Activated T-cell treated with anti-CD3 and anti-CD28 coated beads for 4 hours (primary cell): ENCODE measurements at places on chromosomes 6 and 20.
A peak's percentile ranks its signal among the peaks of the same experiment; 100 is the strongest.

DNA sequence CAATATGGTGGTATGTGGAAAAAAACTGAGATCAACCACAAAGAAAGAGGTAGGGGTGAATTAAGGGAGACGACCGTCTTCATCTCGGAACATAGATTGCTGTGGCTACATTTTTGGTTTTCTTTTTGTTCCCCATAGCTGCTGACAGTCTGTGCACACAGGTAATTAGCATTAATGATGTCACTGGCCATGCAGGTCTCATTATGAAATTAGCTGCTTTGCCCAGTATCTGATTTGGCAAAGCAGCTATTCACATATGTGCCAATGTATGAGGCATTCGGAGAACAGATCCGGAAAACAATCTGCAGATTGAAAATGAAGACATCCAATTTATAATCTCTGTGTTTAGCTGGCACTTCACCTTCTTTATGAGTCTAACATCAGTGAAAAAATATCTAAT is 13.1 kb downstream of the NOX3 start:
- DNase-seq, result no peak

DNA sequence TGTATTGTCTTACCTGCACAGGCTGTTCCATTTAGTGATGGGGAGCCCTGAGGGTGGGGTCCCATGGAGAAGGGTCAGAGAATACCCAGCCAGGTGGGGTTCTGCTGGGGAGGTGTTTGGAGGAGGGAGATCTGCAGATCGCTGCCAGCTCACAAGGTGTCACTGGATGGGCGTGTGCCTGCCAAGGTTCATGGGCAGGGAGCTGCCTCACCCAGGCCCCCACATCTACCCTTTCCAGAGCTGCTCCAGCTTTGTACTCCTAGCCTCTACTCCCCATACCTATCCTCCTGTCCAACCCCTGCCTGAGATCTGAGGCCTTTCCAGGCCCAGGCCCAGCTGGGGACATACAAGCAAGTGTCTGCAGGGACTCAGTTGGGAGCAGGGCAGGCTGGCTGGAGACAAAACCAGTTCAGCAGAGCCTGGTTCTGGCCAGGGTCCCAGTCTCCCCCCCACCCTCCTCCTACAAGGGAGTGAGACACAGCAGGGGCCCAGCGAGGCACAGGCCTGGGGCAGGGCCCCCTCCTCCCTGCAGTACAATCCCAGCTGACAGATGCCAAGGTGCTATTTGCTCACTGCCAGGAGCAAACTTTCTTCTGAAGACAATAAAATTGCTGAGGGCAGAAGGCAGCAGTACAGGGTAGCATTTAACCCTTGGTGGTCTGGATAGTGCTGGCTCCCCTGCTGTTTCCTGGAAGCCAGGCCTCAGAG is 19.7 kb downstream of the SPDEF start:
- no peak for DNase-seq

DNA sequence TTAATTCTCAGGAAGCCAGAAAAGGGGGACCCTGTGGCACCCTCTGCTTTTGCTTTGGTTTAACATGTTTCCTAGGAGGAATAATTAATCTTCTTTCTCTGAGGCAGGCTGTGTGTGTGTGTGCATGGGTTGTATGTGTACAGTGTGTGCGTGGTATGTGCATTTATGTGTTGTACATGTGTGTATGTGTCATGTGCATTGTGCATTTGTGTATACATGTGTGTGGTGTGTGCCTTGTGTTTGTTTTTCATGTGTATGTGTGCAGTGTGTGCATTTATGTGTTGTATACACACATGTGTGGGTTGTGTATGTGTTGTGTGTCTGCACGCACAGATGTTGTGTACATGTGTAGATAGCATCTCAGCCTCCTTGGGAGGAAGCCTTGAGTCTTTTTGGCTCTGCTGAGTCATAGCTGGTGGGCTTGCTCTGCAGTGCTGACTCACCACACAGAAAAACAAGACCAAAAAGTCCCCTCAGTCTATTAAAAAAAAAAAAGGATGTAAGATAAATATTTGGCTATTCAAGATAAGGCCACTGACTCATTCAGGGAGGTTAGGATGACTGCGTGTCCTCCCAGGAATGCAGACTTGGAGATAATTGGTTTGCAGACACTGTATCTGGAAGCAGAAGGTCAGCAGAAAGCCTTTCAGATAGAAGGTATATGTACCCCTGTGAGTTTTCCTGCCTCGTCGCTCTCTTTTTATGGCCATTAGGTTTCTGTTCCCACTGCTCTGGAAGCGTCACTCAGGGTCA is 58.6 kb downstream of the SYNJ2 start:
- DNase-seq, result no peak

GRCh38 chr6:167513778-167514177 is 188.9 kb downstream of the TTLL2 start:
- DNase-seq, result no peak

DNA sequence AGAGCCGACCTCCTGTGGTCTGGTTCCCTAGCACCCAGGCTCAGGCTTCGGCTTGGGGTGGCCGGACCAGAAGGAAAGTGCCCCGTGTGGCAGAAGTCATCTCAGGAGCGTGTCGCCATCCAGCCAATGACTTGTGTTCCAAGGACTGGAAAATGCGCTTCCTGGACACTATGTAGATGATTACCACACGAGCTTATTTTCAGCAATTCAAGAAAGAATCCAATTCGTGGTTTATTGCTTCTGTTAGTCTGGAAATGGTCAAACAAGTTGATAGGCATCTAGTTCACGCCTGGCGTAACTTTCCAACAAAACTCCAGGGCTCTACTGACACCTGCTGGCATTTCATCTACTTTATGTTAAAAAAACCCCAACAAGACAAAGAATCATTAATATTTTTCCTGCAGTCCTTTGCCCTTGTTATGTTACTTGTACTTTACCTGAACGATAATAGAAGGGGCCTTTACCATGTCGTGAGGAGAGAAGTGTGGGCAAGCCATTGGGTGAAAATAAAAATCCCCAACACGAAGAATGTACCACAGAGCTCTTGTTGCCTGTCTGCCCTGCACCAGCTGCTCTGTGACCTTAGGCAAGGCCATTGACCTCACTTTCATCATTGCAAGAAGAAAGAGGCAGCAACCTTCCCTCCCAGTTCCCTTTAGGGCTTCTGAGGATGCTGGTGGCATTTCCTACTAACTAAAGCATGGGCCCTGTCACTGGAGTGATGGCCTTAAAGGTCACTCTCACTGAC is 154.7 kb upstream of the LAMP5 start:
- no peak for DNase-seq

- no peak for DNase-seq
Observed at GRCh38 chr6:112218563-112218962, 35.8 kb downstream of the LAMA4 start.

DNA sequence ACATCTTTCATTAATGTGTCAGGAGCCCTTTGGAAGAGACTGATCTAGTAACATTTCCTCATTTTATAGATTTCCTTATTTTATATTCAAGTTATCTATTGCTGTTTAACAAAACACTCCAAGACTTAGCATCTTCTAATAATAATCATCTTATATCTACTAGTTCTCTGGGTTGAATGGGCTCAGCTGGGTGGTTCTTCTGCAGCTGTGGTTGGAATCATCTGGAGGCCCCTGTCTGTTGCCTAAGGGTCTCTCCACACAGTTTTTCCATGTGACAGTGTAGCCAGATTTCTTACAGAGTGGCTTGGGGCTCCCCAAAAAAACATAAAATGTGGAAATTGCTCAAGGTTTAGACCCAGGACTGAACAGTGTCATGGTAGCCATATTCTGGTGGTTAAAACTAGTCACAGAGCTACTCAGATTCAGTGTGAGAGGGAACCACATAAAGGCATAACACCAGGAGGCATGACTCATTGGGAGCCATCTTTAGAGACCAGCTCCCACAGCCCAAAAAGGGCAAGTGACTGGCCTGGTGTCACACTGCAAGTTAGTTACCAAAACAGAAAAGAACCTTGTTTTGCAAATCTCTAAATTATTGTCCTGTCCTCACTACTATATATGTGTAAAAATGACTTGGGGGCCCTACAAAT is 11.5 kb downstream of the SLC2A10 start:
- no peak for DNase-seq

GRCh38 chr20:53221731-53222130 is 249.6 kb downstream of the TSHZ2 start:
- no peak for DNase-seq

DNA sequence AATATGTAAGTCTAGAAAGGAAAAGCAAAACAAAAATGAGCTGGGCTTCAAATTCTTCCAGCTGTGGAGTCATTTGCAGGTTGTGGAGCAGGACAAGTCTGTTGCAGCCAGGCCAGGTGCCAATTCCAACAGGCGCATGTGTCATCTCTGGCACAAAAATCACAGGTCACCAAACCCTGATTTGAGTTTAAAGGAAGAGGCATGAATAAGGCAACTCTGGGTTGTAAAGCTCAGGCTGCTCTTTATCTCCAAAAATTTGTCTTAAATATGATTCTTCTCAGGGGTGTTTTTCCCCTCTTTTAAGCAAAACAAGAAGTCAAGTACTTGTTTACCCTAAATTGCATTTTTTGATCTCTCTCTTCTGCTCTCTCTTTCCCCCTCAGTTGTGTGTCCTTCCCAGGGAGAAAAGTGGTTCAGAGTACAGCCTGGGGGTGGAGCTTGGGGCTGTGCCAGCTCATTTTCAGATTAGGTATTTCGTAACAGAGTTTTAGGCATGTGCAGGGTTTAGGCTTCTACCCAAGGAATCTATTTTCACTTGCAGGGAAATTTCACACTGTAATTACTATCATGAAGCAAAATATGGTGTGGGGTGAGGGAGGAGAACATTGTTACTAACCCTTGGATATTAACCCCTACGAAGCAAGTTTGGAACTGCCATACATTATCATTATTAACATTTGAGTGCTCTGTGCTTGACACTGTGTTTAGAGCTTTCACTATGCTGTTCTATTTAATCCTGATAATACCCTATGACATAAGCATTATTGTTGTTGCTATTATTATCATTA is 8.3 kb upstream of the NCOA3 start:
- peak; percentile 40 for DNase-seq

GRCh38 chr6:91678679-91679446 is 1092.0 kb upstream of the MAP3K7 start:
- no peak for DNase-seq

GRCh38 chr6:6798448-6798860 is 209.9 kb downstream of the LY86 start:
- DNase-seq, result no peak

- DNase-seq, result no peak
Observed at GRCh38 chr6:10449751-10450150, 34.9 kb upstream of the TFAP2A start.

GRCh38 chr6:138231381-138231886 is 13.1 kb upstream of the PBOV1 start:
- DNase-seq, result no peak

- DNase-seq, result no peak
Observed at GRCh38 chr6:110858016-110858415, 16.6 kb upstream of the AMD1 start.

DNA sequence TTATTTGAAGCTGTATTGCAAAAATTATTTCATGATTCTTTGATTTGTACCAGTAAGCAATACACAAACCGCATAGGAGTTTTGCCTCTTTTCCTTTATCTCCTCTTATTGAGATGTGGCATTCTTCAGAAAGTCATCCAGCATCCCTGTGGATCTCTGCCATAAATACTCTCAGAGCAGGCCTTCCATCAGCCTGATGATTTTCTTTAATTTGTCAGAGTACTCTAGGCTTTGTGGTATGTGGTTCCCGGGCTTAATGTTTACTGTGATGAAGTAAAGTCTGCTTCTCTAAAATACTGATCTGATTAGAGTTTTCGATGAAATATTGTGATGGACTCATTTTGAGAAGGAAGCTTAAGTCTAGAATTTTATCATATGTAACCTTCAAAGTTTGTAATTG is 31.1 kb upstream of the SLC35D3 start:
- no peak for DNase-seq

- DNase-seq, result no peak
Observed at GRCh38 chr20:34994509-34995131, 39.0 kb downstream of the MYH7B start.

DNA sequence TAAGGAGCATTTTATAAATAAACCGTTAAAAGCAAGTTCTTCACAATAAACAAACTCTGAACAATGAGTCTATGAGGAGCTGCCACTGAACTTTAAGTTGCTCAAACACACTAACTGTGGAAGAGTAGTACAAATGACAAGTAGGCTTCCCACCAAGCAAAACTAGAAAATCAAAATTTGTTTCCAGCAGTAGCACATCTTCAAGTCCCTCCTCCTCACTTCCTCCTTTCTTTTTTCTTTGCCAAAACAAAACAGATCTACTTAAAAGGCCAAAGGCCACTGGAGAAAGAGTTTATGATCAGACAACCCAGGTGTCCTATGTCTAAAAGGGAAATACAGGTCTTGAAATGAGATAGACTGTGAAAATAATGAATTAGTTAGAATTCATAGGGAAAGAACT is 17.1 kb upstream of the FAM135A start:
- no peak for DNase-seq

GRCh38 chr6:127273499-127273898 is 6.8 kb downstream of the RNF146 start:
- DNase-seq, result no peak

GRCh38 chr6:15953152-15953880 is 175.6 kb upstream of the MYLIP start:
- no peak for DNase-seq

GRCh38 chr6:121645100-121645745 is 209.8 kb downstream of the GJA1 start:
- DNase-seq, result no peak

- DNase-seq, result no peak
Observed at GRCh38 chr6:131923356-131923755, 27.8 kb downstream of the CCN2 start.

DNA sequence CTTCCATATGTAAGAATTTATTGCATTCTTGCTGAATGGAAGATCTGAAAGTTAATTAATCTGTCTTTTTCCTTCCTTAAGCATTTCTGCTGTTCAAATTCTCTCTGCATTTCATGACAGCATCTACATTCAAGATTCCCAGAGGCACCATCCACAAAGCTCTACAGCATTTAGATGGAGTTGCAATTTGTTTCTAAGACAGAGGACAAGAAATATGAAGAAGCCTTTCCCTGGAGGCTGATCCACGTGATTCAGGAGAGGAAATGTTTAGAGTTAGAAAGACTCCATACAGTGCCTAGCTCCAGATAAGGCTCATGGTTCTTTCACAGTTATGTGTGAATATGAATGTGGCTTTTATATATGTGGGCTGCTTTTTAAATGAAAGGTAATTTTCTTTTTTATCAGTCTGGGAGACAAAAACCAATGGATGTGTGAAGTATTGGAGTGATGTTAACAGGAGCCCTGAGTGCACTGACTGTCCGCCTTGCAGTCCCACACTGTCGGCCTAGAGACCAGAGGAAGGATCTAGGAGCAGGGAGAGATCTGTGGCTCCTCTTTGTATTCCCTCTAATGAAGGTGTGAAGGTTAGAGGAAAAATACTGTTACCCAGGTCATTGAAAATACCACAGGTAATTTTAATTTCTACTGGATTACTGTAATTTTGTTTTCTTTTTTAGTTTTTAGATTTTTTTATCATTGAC is 686.6 kb upstream of the GJE1 start:
- DNase-seq, result no peak

DNA sequence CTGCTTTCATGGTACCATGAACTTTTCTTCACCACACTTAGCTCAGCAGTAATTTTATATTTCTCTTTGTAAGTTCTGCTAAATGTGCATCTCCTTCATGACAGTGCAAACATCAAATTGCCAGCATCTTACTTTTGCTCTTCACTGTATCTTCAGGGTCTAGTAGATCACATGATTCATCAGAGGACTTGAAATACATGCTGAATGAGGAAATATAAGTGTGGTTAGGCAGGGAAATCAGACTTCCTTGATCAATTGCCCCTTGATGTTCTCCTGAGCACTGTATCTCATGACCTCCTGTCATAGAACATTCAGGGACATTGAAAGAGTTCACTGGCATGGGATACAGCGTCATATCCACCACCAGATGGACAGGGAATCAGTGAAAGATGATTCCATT is 25.3 kb upstream of the POLR1H start:
- no peak for DNase-seq
